ENCODE measurements at places on chromosomes 7 and 10.

DNA sequence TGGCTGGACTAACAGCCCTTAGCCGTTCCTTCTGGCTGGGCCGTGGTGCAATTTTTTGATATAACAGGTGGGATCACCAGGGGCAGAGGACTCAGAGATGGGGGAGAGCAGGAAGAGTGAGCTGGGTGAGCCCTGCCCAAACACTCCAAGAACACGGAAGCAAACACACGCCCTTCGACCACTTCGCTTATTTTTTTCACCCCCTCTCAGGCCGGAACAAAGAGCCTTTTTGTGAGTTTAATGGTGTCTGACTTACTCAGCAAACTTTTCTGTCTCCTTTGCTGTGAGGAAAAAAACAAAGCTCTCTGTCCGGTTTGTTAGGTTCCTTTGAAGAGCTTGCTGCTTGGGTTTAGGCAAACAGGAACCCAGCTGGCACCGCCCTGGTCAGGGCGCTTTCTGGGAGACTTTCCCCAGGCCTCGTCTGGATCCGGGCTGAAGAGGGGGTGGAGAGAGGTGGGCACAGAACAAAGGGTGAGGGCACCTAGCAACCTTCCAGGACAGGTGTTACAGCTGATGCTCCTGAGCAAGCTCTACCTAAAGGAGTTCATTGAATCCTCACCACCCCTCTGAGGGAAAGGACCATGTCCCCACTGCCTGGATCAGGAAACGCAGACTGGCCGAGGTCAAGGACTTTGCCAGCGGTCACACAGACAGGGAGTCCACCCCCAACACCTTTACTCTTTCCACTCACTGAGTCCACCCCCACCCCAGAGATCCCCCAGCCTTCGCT, 23.3 kb downstream of the CALML3 start:
- no peak for DNase-seq

- DNase-seq, result no peak
Measured at GRCh38 chr10:94213001-94213530, 149.7 kb downstream of the NOC3L start.

DNA sequence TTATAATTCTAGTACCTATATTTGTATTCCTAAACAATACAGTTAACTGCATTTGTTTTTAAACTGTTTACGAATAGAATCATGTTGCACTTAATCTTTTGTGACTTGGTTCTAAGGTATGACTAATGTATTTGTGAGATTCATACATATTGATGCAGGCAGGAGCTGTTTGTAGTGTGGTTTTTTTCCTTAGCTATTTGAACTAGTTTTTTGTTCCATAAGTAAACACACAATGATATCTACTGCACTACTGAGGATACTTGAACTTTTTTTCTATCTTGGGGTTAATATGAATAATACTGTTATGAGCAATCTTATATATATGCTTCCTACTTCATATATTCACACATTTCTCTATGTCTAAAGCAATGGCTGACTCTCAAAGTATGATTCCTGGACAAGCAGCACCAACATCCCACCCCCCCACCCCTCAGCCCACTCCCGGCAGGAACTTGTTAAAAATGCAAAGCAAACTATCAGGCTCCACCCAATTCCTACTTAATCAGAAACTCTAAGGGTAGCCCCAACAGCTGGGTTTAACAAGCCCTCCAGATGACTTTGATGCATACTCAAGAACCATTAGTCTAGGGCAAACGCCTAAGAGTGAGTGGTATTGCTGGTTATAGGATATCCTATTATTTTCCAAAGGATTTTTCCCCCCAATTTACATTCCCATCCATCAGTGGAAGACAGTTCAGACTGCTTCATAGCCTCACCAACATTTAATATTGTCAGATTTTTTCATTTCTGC, 25.8 kb downstream of the BRAF start:
- DNase-seq, result no peak

- DNase-seq, result no peak
Measured at GRCh38 chr10:26090026-26090425, 126.5 kb upstream of the GAD2 start.

GRCh38 chr7:131533151-131533559, 23.3 kb downstream of the PODXL start:
- DNase-seq, result no peak

GRCh38 chr10:96473866-96474265, 39.9 kb downstream of the TLL2 start:
- no peak for DNase-seq

DNA sequence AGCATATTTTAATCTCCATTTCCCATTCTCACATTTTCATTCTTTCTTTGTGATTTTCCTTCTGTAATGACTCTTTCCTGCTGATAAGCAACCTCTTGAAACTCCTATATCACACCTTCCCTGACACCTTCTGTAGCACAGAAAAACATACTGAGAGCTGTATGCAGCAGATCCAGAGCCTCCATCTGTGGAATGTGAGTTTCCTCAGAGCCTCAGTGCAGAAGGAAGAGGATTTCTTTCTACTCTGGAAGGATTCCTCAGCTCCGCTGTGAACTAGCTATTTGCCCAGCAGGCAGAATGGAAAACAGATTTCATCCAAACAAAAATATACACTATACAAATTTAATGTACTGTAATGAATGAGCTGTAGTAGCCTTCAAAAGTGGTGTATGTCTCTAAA, 841.3 kb upstream of the ZWINT start:
- DNase-seq, result no peak

Data from NCI-H460 (cell line).